NCI-H524 treated with DMSO at 0.1 percent for 48 hours (cell line): ENCODE measurements at places on chromosomes 13 and 19.

DNA sequence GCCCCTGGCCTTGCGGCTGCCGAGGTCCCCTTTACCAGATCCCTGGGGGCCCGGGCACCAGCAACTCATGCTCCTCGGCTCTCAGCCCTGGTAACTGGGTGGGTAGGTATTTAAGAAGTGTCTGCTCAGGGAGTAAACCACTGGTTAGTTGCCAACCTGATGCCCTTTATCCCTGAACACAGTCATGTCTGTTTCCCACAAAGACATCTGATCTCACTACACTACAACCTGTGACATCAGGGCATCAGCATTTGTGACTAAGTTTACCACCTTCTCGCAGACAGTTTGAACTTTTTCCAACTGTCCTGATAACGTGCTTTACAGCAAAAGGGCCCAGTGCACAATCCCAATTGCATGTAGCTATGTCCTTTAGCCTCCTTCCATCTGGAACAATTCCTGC, 22.0 kb downstream of the GGACT start:
- DNase-seq = no peak

DNA sequence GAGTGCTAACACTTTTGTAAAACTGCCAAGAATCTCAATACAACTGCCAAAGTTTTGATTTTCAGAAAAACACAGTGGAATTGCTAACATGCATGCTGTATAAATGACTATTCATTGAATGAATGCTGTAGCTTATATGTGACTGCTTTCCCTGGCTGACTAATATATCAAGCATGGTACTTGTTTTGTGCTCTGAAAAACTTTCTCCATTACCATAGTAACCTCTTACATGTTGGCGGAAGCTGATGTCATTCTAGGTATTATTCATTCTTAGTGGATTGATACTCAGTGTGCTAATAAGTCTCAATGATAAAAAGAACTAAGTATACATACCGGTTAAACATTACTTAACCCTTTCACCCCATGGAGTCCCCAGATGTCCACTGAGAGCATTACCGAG, 166.1 kb upstream of the MYO16 start:
- DNase-seq = no peak

GRCh38 chr13:67235265-67235664, 5.1 kb upstream of the PCDH9 start:
- no peak for DNase-seq

DNA sequence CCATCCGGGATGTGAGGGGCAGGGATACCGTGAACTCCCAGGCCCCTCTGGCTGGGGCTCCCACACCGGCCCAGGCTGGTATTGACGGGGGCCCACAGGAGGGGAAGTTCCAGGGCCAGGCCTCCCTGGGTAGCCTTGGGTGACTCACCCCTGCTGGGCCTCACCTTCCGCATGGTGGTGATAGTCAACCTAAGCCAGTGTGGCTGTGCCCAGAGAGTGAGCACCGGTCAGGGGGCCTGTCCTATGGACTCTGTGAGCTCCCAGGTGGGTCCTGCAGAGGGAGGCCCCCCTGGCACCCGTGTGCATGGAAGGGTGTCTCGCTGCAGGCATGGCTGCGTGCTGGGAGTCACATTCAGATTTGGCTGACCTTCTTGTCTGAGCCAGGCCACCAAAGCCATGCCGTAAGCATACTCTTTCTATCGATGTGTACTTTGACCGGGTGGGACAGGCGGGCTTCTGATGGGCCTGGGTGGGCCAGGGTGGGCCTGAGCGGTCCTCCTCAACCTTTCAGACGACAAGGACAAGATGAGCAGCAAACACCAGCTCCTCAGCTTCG, 27.6 kb downstream of the DHX34 start:
- DNase-seq = no peak
